ELR (cell line): ENCODE measurements at places on chromosomes 3 and 15.

GRCh38 chr3:133944181-133944580 is 48.5 kb upstream of the RAB6B start:
- peak; percentile 79 for DNase-seq

DNA sequence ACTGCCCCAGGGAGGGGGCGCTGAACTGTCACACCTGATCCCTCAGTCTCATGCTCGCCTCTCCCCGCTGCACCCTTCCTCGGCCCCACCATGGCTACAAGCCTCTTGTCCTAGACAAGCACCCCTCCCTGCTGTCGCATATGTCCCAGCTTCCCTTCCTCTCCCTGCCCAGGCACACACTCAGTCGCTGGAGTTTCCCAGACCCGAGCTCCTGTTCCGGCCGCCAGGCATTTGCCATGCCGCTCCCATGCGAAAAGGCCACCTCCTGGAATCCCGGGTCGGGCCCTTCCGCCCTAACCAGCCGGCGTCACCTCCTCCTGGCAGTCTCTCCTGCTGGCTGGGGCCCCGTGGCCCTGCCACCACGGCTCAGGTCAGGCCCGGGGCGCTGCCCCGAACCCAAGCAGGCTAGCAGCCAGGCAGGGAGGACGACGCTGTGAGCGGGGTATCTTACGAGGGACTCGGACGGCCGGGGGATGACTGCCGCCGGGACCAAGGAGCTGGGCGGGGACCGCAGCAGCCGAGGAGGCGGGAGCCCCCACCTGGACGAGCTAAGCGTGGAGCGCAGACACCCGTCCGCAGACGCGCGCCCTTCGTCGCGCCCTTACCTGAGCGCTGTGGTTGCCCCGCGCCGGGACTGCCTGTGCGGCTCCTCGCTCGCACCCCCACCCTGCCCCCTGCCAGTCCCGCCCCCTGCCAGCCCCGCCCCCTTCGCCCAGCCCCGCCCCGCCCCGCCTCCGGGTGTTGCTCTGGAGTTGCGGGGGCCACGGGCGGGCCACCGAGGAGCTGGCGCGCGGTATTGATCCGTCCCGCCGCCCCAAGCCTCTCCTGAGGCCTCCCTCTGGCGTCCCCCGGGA is at the start of gene ALS2CL:
ALS2CL (minus strand) TSS at position 642 of the 854 bp plus-strand sequence. CDS start 4,239 bp downstream, outside the sequence.
- peak; percentile 53 for DNase-seq

DNA sequence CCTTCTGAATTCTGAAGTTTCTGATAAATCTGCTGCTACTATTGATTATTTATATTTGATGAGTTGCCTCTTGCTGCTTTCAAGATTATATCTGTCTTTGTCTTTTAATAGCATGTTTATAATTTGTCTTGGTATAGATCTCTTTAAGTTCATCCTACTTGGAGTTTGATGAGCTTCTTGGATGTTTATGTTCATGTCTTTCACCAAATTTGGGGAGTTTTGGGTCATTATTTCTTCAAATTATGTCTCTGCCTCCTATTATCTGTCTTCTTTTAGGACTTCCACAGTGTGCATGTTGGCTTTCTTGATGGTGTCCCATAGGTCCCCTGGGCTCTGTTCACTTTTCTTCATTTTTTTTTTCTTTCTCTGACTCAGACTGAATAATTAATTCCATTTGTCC is 32.3 kb upstream of the EDEM1 start:
- DNase-seq, result no peak

DNA sequence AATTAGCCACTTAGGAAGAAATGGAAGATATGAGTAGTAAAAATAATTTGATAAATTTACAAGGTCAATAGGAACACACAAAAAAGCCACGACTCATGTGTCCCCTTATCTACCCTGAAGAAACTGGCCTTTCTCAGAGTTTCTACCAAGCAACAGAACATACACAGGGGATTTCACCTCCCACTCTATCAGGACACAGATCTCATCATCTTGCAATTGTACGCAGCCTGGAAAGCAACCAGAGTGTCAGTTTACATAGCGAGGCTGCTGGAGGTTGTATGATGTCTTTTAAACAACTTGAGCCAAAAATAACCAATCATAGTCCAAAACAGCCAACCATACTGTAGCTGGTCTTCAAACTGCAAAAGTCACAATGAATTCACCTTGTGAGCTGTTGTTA is 19.7 kb upstream of the LMOD3 start:
- DNase-seq, result no peak

DNA sequence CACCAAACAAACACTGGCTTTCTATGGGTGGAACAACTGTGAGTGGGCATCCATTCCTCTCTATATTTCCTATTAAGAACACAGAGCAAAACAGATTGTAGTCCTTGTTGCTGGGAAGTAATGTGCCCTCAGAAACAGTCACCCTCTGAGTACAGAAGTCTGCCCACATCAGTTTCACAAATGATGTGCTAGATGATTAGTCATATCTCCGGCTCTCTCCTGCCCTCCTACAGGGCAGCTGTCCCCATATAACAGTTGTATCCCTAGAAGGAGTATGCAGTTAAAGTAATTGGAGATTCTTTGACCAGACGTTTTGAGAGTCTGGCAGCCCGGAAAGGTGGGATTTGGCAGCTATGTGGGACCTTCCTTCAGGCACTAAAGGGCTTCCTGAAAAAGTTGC is 159.9 kb downstream of the APBA2 start:
- DNase-seq, result peak; percentile 71

DNA sequence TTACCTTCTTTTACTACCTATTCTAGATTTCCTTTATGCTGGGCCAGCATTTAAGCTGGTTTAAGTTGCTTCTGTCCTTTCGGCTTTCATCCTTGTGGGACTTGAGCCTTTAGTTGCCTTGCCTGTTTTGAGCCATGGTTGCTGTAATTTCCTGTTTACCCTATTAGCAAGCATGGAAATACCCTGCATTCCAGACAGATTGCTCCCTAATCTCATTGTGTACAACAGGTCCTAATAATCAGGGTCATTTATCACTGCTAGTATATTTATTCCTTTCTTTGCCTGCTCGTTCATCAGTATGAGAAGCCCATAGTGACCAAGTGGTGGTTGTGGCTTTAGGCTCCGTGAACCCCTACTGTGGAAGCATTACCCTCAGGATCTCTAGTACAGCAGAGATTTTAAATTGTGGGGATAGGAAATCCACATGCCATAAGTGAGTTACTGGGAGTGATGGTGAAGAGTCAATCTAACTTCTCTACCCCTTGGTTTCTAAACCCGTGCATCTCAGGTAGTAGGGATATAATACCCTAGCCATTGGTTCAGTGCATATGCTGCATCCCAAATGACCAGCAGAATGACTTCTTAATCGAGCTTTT is 31.9 kb downstream of the NCK1 start:
- DNase-seq, result peak; percentile 88

GRCh38 chr15:83733206-83733605 is 79.3 kb downstream of the ADAMTSL3 start:
- DNase-seq, result peak; percentile 13

GRCh38 chr3:155407971-155408370 is 114.5 kb upstream of the STRIT1 start:
- no peak for DNase-seq

DNA sequence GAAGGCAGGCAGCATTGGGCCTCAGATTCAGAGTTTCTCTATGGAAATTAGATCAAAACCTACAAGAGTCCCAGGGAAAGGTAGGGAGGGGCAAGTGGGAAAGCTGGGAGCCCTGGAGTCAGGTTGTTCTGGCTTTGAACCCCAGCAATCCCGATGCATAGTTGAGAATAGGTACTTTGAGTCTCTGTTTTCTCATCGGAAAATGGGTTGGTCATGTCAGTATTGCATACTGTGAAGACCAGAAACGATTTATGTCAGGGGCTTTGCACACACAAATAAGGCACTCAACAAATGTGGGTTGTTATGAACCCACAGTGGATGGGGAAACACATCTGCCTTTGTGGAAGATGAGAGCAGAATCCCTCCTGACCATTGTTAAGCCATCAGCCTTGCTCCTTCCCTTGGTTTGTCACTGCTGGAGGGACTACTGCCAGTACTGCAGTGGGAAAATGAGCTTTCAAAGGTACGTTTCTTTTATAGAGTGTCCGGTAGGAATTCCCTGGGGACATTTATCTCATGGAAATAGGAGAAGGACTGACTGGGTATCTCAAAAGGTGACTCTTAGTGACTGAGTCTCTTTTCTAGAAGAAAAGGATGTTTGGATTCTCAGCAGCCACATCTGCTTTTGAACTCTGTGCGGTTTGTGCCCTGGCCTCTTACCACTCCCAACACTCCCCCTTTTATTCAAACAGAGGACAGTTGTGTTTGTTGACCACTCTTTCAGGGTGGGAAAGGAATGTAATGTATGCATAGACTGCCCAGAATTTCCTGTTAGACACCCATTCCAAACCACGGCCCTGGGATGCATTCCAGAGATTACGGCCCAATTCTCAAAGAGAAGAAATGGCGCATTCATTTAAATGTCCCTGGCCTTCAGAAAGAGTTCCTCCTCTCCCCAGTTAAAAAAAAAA is 54.6 kb upstream of the VILL start:
- DNase-seq, result peak; percentile 96

DNA sequence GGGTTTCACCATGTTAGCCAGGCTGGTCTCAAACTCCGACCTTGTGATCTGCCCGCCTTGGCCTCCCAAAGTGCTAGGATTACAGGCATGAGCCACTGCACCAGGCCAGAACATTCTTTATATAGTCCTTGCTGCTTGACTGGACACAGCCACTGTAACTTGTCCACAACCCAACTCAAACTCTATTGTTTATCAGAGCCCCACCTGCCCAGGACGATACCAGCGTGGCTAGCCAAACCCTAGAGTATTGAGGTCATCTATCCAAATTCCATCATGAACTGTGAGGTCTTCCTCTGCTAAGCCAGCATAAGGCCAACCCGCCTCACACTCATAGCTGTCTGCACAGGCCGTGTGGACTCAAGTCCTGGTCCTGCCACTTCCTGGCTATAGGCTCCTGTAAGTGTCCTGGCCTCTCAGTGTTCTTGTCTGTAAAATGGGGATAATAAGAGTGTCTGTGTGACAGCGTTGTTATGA is 63.9 kb downstream of the DAPK2 start:
- DNase-seq, result no peak

DNA sequence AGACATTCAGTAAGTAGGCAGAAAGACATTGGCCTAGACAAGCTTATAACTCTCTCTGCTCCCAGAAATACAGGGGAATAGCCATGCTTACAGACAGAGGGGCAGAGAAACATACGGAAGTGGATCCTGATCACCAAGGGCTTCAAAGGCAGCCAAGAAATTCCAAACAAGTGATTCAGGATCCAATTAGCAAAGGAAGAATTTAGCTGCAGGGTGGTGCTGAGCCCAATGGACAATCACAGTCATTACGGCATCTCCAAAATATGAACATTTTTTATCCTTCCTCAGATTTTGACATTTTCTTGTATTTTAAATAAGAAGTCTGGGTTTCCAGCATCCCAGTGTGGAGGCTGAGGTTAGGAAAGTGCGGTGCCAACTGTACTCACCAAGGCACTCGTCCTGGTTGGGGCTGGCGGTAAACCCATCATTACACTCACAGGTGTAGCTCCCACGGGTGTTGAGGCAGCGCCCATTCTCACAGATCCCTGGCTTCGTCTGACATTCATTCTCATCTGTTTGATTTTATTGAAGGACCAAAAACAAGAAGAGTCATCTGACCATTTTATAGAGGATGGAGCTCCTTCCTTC is 96.8 kb downstream of the DUT start:
- peak; percentile 85 for DNase-seq

DNA sequence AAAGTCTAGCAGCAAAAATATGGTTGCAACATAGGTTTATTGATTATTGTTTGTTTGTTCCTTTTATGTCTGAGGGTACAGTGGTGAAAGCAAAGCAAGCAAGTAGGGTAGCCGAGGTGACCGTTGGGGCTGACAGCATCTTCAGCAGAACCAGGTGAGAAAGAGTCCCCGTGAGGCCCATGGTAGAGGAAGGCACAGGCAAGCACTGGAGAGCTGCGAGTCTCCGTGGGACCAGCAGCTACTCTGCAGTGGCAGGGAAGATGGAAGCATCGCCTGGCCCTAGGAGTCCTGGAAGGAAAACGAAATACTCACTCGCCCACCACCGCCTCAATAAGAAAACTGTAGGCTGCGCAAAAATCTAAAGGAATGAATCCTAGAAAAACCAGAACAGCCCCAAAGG is 25.3 kb upstream of the GABRA5 start:
- DNase-seq, result no peak

DNA sequence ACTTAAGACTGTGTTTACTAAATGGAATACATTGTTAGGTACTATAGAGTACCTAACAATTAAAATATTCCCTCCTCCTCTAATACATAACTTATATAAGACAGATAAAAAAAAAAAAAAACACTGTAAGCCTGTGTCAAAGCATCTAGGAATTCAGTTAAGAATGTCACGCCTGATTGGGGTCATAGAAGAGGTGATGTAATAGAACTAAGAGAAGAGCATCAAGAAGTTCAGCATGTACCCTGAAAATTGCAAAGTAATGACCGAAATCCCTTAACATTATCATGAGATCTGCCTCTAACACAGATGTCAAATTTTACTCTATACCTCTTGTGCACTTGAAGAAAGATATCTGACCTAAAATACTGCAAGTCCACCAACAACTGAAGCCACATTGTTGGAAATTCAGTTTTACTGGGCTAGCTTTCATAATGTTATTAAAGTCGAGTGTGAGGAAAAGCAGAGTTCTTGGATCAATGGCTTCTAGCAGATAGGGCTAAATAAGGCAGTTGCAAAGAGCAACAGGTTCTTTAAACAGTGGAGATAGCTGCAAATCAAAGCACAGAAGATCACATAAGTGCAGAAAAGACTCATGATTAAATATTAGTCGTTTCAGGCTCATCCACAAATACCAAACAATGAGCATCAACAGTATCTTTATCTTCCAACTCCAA is 75.0 kb downstream of the TBL1XR1 start:
- no peak for DNase-seq
